Substantia nigra (tissue), 51 donors: ENCODE measurements at places on chromosomes 6 and 20.

DNA sequence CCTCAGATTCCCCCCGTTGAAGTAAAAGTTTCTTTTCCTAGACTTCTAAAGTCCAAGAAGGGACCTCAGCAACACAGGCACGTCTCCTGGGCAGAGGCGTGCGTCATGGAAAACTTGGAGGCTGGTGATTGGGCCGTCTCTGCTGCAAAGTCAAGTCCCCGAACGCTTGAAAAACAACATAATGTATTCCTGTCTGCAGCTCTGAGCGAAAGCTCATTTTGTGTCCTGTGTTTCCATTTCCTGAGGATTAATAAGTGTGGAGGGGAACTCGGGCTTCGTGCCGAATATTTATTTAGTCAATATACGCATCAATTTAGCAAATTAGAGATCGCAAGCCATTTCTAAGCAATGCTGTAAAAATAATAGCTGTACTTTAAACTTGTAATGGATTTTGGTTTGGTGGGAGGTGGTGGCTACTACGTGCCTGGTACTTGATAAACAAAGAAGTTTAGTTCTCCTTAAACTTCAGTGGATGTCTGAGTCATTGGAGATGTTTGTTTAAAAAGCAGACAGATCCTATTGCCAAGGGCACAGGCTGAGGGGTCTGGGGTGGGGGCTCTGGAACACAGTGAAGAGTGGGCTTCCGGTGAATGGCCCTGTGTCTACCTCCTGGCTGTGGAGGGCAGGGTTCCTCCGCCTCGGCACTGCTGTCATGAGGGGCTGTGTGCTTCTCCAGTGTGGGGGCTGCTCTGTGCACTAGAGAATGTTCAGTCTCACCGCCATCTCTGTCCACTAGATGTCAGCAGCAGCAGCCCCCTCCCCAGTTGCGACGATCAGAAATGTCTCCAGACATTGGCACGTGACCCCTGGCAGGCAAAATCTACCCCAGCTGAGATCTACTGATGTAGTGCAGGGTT lies 21.8 kb downstream of the PCK1 start:
- DNase-seq, result peak; percentile 12

DNA sequence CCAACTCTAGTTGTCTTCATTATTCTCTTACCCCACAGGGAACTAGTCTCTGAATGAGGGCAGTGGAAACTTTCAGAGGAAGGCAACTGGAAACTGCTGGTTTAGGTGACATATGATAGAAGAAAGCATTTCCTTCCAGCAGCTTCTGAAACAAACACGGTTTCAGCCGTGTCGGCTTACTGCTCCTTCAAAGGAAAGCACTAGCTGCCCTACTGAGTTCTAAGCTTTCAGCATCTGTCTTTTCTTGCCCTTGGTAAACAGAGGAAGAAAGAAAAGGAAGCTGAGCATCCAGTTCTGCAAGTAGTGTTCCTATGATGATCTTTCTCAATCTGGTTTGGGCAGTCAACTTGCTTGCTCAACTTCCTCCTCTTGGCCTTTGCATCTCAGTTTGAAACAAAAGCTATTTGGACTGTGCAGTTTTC lies 117.5 kb upstream of the CEP85L start:
- no peak for DNase-seq

- DNase-seq, result no peak
These were observed 35.3 kb downstream of the CHMP4B start for GRCh38 chr20:33846291-33846935.

DNA sequence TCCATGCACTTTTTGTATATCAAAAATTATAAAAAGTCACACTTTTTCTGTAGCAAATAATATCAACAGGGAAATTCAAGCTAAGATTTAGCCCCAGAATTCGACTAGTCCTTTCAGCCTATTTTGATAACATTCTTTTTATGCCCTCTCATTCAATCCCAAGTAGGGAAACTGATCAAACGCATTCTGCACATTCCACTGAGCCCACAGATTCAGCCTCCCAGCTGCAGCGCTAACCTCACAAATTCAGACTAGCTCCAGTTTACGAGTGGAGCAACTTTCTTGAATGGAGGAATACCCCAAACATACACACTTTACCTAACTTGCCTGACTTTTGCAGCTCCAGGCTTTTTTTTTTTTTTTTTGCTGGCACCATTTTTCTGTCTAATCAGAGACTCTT lies 70.3 kb upstream of the HEY2 start:
- no peak for DNase-seq

GRCh38 chr6:52562911-52563310 lies 13.9 kb downstream of the TRAM2 start:
- DNase-seq, result no peak

GRCh38 chr6:1242446-1242845 lies 69.5 kb upstream of the FOXQ1 start:
- no peak for DNase-seq

DNA sequence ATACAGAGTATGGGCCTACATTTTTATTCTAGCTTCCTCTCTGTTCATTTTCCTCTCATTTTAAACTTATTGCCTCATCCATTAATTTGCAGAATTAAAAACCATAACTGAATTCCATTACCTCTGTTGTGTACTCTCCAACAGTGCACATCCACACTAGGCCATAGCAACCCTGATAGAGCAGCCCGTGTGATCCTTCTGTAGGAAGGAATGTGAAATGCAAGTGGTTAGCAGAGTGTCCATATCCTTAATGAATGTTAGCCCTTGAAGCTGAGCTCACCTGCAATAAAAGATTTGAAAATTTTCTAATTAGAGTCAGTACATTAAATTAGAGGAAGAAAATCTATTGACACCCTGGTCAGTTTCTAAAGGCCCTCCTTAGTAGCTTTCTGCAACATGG lies 6.5 kb upstream of the GRIK2 start:
- DNase-seq, result no peak

DNA sequence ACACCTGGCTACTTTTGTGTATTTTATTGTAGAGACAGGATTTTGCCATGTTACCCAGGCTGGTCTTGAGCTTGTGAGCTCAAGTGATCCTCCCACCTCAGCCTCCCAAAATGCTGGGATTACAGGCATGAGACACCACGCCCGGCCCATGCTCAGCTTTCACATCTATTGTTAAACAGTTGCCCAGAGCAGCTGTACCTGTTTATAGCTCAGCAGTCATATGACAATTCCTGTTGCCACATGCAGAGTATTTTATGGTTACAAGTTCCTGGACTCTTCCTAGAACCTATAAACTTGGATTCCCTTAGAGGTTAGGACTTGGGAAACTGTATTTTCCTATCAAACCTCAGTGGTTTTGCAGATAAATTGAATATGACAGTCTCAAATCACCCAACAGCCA lies 188.3 kb upstream of the KCNG1 start:
- DNase-seq, result no peak

GRCh38 chr6:81693266-81693665 lies 59.2 kb downstream of the TENT5A start:
- DNase-seq, result no peak

DNA sequence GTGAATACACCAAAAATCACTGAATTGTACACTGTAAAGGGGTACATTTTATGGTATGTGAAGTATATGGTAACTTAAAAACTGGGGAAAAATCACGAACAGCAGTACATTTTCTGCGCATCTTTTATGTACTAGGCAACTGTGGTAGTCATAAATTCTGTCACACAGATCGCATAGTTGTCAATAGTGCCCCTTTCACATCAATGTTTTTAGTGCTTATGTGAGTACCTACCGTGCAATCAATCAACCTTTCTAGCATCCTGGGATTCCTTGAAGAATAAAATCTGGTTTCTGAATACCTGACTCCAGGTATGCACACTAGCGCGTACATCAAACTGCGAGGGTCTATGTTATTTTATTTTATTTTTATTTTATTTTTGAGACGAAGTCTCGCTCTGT lies 637 bp upstream of the RPF2 start:
- no peak for DNase-seq

DNA sequence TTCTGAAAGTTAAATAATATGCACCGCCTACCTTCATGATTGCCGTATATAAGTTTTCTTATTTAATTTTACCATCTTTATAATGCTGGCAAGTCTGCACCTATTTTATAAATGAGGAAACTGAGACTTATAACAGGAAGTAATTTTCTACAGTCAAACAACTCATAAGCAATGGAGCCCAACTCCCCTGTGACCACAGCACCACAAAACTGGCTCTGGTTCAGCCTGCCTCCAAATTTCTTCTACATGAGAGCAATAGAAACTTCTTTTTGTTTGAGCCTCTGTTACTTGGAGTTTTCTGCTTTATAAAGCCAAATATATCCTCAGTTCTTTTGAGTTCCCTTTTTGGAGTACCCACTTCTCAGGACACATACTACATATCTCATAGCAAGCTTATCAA lies 131.1 kb upstream of the HSF2 start:
- no peak for DNase-seq

GRCh38 chr6:116307633-116308032 lies 27.9 kb upstream of the TSPYL1 start:
- no peak for DNase-seq

DNA sequence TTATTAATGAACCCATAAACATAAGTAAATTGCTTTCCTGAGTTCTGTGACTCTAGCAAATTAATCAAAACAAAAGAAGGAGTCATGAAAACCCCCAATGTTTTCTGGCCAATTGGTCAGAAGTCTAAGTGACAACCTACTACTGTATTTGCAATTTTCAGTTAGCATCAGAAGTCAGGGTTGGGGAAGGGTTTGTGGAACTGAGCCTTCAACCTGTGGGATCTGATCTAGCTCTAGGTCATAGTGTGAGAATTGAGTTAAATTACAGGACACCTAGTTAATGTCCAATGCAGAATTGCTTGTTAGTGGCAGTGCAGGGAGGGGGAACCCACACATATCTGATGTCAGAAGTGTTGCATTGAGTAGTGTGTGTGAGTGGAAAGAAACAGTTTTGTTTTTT lies 142.4 kb downstream of the ISM1 start:
- DNase-seq, result no peak

- no peak for DNase-seq
These were observed 18.0 kb upstream of the DSE start for GRCh38 chr6:116352515-116353471.

DNA sequence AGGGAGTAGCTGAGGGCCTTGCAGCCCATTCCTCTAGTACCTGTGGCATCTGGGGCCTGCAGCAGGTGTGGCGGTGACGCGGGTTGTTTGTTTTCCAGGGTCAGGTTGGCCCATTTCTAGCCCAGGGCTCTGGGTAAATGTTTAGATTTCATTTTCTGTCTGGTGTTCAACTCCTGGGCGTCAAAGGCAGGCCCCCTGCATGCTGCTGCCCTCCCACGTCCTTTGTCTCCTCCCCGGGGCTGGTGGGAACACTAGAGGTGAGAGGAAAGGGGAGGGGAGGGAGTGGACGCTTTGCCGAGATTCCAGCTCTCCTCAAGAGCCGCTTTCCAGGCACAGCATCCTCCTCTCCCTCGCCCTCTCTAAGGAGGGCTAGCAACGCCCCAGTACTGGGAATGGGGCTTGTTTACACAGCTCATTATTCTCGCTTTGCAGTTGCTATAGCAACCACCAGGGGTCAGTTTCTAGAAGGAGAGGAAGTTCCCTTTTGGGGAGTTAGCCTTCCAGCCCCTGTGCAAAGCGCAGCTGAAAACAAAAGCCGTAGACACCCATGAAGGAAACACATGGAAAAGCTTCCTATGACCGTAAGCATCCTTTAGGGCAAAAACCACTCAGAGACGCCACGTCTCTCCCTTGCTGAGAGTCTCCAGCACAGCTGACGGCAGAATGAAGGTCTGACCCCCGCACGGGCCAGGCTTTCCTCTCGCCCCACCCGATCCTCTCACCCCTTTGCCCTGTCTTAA lies 170.6 kb downstream of the LY86 start:
- no peak for DNase-seq

- DNase-seq, result no peak
These were observed 188.5 kb downstream of the CDH4 start for GRCh38 chr20:61440548-61441055.

GRCh38 chr20:36408219-36408618 lies 102.1 kb downstream of the DLGAP4 start:
- no peak for DNase-seq

GRCh38 chr6:121305957-121306607 lies 28.2 kb downstream of the TBC1D32 start:
- no peak for DNase-seq

DNA sequence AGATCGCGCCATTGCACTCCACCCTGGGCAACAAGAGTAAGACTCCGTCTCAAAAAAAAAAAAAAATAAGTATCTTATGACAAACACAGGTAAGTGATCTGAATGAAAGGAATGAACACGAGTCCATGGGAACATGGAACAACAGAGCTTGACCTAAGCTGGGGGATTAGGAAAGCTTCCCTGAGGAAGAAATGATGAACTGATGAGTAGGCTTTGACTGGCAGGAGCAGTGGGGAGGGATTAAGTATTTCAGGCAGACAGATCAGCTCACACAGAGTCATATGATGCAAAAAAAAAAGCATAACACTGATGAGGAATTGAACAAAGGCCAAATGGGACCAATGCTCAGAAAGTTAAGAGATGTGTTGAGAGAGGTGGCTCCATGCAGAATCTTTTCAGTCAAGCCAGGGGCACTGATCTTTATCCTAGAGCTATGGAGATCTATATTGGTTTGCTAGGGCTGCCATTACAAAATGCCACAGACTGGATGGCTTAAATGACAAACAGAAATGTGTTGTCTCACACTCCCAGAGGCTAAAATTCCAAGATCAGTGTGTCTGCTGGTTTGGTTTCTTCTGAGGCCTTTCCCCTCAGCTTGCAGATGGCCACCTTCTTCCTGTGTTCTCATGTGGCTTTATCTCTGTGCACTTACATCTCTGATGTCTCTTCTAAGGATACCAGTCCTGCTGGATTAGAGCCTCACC lies 85.6 kb downstream of the ANKRD6 start:
- no peak for DNase-seq

DNA sequence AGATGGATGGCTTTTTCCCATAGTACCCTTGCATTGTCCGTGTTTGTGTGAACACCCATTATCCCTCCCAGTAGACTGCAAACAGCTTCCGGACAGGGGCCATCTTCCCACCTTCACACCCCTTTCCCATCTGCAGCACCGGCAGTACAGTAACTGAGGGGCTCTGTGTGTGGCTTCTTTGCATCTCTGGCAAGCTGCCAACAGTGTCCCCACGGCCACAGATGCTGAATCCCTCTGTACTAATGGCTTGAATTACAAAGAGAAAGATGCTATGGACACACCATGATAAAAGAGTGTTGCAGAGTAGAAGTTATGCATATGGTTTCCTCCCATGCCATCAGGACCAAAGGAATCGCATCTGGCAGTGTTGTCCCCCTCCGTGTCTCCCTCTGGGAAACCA lies 101.1 kb upstream of the CDYL start:
- DNase-seq, result no peak

DNA sequence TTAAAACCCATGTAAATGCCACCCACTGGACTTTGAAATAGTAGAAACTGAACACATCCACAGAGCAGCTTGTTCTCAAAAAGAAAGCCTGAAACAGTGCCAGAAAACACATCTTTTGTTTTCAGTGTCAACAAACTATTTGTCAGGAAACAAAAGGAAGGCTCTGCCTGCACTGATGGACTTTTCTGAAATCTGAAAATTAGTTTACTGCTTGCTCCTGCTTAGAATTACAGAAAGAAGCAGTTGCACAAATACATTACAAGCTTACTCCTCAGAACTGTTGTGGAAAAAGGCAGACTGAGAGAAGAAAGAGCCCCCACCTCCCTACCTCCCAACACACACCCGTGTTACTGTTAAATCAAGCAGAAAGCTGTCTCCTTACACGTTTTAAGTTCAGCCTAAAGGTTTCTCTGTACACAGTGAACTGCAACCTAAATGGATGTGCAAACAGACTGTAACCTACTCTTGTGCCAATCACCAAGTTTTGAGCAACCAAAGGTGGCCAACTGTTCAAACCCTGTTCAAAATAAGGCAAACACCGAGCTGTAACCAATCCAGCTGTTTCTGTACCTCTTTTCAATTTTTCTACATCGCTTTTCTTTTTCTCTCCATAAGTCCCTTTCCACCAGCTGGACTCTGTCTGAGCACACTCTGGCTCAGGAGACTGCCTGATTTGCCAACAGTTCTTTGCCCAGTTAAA lies 43.7 kb downstream of the FRK start:
- no peak for DNase-seq
